ENCODE measurements at places on chromosomes 1 and 21.

- peak; percentile 15 for DNase-seq
Observed at GRCh38 chr1:93317207-93317606, 28.5 kb upstream of the DR1 start.

- DNase-seq = no peak
Observed at GRCh38 chr1:4611563-4612341, 42.7 kb upstream of the AJAP1 start.

DNA sequence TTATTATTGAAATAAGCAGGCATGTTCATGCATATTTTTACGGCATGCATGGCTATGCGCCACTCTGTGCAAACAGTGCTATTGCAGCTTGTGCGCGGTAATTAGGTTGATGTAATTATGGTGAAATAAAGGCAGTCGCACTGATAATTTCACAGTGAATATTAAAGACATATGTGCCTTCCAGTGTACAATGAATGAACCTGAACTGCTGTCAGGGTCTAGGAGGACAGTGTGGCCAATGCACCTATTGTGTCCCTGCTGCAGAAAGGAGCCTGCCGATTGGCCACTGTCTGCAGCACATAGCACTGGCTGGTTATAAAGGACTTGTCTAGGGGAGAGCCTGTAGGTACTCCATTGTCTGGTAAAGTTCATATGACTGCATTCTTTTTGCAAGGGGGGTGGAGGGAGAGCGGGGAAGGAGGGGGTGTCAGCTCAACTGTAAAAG lies 340.4 kb downstream of the USP25 start:
- DNase-seq = no peak

DNA sequence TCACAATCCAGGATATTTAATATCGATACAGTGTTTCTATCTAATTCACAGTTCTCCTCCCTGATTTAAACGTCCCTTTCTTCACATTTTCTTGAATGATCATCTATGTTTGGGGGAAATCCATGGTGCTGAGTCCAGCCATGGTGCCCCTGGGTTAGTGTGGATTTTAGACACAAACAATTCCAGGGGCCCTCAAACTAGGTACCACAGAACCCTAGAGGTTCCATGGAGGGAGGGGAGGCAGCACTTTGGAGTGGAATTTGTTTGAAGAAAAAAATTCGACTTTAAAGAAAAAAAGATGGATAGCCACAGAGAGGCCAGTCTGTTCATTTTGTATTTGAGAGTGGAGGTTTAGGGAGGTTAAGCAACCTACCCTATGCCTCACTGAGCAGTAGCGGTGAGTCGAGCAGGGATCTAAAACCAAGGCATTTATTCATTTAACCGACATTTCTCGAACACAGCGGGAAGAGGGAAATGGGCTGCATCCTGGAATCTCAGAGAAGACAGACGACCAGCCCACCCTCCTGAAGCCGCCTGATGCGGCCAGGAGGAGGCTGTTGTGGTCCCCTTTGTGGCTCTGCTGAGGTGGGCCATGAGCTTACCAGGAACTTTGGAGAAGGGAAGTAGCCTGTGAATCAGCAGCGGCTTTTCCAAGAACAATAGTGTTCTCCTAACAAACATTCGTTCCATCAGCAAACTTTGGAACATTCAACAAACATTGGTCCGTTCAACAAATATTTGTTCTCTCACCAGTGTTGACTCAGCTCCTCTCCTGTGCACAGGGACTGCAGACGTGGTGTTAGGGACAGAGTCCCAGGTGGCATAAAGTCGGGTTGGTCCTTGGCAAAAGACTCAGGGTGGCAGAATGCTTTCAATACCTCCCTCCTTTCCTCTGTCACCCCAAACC lies 103.5 kb upstream of the ZBTB40 start:
- no peak for DNase-seq

- DNase-seq = no peak
Observed at GRCh38 chr1:178495741-178496409, 889 bp downstream of the CLEC20A start.
